Stimulated activated CD8-positive, alpha-beta memory T cell treated with anti-CD3 and anti-CD28 coated beads, Interleukin-7, amount 100 ng/mL, for 1 hour (primary cell): ENCODE measurements at places on chromosomes 16 and 17.

DNA sequence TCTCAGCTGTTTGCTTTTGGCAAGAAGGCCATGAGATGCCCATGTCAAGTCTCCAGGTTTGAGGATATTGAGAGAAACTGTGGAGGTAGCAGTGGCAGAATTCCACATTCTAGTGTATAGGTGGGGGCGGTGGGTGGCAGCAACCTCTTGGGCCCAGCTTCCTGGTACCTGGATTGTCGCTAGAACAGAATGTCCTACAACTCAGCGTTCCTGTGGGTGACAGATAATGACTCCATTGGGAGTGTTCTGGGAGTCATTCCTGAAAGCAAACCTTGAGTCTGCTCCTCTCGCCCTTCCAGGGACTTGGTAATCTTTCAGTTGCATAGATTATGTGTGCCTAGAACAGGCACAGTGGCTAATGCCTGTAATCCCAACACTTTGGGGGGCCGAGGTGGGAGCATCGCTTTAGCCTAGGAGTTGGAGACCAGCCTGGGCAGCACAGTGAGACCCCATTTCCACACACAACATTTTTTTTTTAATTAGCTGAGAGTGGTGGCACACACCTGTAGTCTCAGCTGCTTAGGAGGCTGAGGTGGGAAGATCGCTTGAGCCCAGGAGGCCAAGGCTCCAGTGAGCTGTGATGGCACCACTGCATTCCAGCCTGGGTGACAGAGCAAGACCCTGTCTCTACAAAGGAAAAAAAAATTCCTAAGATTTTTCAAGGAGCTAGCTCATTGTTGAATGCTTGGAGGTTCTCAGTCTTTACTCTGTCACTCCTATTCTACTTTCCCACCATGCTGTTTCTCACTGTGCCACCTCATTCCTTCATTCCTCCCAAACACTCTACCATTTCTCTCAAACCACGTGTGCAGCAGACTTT is 37.9 kb upstream of the METTL16 start:
- no peak for DNase-seq

GRCh38 chr17:28864991-28865849 is 10.4 kb downstream of the ERAL1 start:
- no peak for DNase-seq

- no peak for DNase-seq
Observed at GRCh38 chr17:30545024-30545423, 67.8 kb downstream of the GOSR1 start.

GRCh38 chr17:4641297-4642195 is at the start of gene ALOX15:
ALOX15 (minus strand) TSS chr17:4641678; CDS start chr17:4641651, 27 bp downstream.
- DNase-seq = no peak

GRCh38 chr16:12754824-12755543 is 48.7 kb downstream of the CPPED1 start:
- DNase-seq = no peak

DNA sequence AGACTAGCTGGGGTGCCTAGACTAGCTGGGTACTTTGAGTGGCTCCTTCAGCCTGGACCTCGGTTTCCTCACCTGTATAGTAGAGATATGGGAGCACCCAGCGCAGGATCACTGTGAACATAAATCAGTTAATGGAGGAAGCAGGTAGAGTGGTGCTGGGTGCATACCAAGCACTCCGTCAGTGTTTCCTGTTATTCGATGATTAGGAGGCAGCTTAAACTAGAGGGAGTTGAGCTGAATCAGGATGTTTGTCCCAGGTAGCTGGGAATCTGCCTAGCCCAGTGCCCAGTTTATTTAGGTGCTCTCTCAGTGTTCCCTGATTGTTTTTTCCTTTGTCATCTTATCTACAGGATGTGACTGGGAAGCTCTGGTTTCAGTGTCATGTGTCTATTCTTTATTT is 8.4 kb upstream of the TMEM235 start:
- DNase-seq = no peak

DNA sequence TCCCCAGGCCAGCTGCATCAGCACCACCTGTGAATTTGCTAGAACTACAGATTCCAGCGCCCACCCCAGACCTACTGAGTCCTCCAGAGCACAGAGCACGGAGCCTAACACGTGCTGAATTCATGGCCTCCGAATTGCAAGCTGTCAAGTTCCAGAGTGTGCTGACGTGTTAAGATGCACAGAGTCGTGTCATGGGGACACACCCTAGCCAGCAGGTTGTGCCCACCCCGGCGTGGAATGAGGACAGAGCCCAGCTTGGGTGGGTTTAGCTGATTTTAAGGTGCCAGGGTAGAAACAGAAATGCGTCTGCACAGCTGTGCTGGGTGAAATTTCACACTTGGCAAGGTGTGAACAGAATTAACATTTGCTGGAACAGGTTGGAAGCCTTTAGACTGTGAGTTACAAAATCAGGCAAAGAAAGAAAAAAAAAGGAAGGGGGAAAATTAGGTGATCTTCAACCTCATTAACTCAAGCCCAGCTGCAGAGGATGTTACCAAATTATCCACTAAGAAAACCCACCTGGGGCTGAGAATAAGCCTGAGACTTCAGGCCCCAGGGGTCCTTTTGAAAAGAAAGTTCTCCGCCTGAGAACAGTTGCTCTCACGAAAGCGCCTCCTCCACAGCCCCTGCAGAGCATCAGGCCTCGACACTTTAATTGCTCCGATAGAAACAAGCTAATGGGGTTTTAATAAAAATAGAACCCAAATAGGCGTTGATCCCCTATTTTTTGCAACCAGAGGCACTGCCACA is 27.1 kb downstream of the GINS3 start:
- DNase-seq = no peak

GRCh38 chr16:49789616-49790015 is 66.3 kb downstream of the ZNF423 start:
- no peak for DNase-seq

- no peak for DNase-seq
Observed at GRCh38 chr17:74808714-74809430, 32.7 kb upstream of the NAT9 start.

- peak; percentile 54 for DNase-seq
Observed at GRCh38 chr17:49180303-49180702, 30.1 kb downstream of the GNGT2 start.

GRCh38 chr17:46940692-46941404 is 17.9 kb downstream of the GOSR2 start:
- DNase-seq = peak; percentile 17
